Muscle of leg (tissue), 16 donors: ENCODE measurements at places on chromosomes 4 and X.

- no peak for DNase-seq
Measured at GRCh38 chrX:101219116-101219863, at the start of gene DRP2. Gene DRP2 (plus strand): TSS chrX:101219786. CDS start chrX:101231648, 11,862 bp downstream.

DNA sequence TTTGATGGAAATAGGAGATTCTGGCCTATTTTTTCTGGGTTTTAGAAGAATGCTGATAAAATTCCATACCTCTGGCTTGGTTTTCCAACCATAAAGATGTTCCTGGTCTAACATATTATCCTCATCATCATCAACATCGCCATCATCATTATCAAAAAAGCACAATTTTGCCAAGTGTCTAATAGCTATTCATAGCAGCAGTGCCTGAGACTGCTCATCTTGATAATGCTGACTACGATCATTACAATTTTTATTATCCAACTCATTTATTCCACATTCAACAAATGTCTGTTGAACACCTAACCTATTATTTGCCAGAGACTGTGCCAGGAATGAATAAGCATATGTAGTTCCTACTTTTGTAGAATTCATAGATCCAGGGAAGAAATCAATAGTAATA is 303.5 kb upstream of the GATB start:
- DNase-seq = no peak

DNA sequence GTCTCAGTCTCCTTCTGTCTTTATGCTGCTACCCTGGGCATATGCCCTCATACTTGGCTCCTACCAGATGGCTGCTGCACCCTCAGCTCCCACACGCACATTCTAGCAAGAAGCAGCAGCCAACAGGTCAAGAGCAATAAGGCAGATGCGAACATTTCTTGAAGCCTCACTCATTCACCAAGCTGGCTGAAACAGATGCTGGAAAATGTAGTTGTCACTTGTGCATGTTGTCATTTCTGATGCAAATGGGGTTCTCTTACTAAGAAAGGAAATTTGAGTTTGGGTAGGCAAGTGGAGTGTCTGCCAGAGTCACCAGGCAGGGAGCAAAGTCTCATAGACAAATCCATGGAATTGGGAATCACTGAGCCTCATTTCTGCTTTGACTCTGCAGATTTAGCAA is 57.4 kb upstream of the SORBS2 start:
- no peak for DNase-seq

- no peak for DNase-seq
Measured at GRCh38 chr4:145308598-145308997, 128.2 kb upstream of the OTUD4 start.

- no peak for DNase-seq
Measured at GRCh38 chrX:102684772-102685520, 27.3 kb upstream of the GPRASP2 start.

GRCh38 chr4:153547520-153547919 is 81.4 kb downstream of the TMEM131L start:
- no peak for DNase-seq

- DNase-seq = peak; percentile 64
Measured at GRCh38 chrX:131617182-131617581, 73.3 kb downstream of the OR13H1 start.

- peak; percentile 52 for DNase-seq
Measured at GRCh38 chrX:133391111-133391510, 24.2 kb downstream of the GPC4 start.

DNA sequence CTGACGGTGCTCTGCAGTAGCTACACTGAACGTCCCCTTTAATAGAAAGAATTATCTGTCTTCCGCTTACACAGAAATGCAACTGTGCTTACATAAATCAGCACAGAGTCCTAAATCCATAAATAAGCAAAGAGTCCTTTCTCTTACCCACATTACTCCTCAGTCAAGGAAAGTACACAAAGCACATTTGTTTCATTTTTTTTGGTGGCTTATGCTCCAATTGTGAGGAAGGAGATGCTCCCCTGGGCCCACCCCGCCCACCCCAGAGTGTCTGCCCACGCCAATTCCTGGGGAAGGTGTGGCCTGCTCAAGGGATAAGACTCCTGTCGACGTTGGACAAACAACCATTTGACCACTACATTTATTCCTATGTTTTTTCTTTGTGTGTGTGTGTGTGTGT is 53.8 kb downstream of the CPLX1 start:
- no peak for DNase-seq

DNA sequence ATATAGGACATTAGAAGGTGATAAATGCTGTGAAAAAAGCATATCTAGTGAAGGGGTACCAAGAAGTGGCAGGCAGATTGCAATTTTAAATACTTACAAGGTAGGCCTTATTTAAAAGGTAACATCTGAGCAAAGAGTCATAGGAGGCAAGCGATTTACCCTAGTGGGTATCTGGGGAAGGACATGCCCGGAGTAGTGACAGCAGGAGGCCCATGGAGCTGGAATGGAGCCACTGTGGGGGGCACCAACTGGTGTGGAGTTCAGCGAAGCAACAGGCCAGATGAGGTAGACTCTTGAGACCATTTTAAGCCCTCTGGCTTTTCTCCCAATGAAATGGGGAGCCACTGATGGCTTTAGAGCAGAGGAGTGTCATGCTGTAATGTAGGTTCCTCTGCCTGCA is 37.3 kb downstream of the SEC24D start:
- no peak for DNase-seq

DNA sequence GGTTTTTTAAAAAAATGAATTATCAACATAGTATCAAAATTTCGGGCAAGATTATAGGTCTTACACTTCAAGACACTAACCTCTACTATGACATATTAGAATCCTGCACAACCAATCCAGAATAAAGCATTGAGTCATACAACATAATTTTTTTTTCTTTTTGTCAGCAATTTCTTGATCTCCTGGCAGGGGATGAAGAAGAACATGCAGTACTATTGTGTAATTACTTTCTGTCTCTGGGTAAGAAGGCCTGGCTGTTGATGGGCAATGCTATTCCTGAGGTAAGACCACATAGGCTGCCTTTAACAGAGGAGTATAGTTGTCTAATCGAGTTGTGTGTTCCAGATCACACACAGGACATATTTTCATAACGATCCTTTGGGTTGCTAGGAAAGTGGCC is 67.5 kb downstream of the FBXL5 start:
- no peak for DNase-seq

DNA sequence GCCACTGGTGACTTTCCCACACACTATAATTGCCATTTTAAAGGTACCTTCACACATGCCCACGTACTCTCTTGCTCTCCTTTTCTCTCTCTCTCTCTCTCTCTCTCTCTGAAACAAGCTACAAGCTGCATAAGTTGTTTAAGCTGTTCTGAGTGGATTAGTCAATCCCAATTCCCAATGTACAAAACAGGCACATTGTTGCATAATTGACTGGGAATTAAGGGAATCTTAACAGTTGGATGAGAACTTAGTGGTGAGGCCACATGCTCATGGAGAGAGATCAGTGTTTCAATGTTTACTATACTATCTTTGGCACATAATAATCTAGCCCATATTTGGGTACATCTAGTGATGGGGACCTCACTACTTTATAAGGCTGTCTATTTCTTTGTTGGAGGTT is 123.3 kb downstream of the ARHGEF9 start:
- no peak for DNase-seq

- DNase-seq = peak; percentile 12
Measured at GRCh38 chrX:151402719-151403390, 5.8 kb downstream of the VMA21 start.

GRCh38 chr4:168942985-168943384 is 67.1 kb downstream of the CBR4 start:
- no peak for DNase-seq

GRCh38 chrX:13015536-13016236 is 28.7 kb downstream of the FAM9C start:
- peak; percentile 63 for DNase-seq

- DNase-seq = peak; percentile 79
Measured at GRCh38 chr4:30716158-30716557, 4.0 kb upstream of the PCDH7 start.

DNA sequence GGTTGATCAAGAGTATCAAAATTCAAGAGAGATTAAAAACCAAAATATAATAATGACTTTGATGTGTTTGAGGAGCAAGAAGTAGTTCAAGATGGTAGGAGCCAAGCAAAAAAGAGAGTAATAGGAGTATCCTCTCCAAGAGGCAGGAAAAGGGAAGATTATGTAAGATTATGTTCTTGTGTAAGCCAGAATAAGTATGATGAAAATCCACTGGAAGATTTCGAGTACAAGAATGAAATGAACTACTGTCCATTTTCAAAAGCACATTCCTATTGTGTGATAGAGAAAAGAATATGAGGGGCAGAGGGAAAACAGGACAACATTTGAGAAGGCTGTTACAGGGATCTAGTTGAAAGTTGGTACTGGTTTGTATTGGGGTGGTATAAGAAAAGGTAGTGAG is 659.6 kb upstream of the INTU start:
- no peak for DNase-seq

GRCh38 chrX:15507005-15507404 is 6.4 kb downstream of the BMX start:
- DNase-seq = no peak

- DNase-seq = no peak
Measured at GRCh38 chr4:47907089-47907646, 7.2 kb downstream of the NFXL1 start.

DNA sequence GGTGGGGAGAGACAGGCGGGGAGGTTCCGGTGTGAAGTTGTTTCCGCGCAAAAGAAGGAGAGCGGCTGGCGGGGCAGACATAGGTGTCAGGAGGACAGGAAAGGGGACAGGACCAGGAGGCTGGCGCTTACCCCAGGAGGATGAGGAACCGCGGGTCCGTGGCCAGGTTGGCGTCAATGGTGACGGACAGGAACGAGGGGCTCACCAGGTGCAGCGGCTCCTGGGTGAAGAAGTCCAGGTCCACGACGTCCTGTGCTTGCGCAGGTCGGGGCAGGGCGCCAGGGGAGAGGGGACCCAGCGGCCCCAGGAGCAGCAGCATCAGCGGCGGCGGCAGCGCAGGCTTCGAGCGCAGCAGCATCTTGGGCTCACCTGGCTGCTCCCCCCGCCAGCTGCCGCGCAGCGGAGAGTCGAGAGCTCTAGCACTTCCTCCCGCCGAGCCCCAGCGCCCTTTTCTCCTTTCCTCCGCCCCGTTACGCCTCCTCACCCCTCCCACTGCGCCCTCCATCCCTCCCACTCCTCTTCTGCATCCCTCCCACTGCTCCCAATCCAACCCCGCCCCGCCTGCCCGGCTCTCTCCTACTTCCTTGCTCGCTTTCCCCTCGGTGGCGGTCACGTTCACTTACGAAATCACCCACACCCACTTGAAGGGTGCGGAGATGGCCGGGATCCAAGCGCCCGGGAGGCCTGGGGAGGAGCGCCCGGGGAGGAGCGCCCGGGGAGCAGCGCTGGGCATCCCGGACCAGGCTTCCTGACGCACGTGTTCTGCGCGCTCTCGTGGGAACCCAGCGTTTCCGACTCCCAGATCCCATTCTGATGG is at the start of gene HPSE:
TSS of gene HPSE (minus strand) at position 424 of the 817 bp plus-strand sequence. CDS start at position 358, 66 bp downstream.
- peak; percentile 71 for DNase-seq

DNA sequence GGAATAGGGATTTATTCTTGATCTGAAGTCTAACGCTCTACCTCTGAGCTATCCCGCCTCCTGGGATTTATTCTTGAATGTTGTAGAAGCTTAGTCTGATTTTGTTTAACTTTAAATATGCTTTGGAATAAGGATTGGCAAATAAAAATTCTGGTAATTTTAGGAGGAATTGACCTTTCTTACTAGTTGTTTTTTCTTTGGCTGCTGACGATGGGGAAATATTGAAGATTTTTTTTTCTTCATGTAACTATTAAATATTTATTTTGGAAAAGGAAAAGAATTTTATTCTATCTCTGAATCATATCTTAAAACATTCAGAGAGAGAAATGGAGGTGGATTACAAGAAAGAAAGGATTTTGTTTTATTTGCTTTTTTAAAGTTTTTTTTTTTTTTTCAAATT is 122.9 kb downstream of the PDLIM5 start:
- DNase-seq = no peak

GRCh38 chrX:133594156-133594555 is 178.9 kb upstream of the GPC4 start:
- DNase-seq = no peak

GRCh38 chrX:23737413-23737812 is 5.7 kb downstream of the ACOT9 start:
- no peak for DNase-seq

DNA sequence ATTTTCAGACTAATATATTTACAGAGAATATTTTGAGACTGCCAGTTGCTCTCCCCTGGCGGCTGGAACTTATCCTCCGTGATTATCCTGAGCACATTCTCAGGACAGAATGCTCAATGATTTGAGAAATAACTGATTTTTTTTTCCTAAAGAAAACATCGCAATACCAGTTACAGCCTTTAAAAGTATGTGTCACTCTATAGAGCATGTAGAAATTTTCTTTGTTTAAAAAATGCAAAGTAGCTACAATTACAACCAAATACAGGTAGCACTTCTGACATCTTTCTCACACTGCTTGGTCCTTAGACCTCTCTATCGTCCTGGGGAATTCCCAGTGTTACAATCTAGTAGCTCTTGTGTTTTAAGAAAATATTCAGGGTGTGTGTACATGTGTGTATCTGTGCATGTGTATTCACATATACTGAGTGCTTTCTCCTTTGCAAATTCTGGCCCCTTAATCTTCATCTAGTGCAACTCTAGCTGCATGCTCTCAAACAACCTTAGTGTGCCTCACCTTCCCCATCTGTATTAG is 13.8 kb downstream of the APBB2 start:
- DNase-seq = no peak

- peak; percentile 60 for DNase-seq
Measured at GRCh38 chrX:22122510-22122909, 90.4 kb downstream of the PHEX start.

DNA sequence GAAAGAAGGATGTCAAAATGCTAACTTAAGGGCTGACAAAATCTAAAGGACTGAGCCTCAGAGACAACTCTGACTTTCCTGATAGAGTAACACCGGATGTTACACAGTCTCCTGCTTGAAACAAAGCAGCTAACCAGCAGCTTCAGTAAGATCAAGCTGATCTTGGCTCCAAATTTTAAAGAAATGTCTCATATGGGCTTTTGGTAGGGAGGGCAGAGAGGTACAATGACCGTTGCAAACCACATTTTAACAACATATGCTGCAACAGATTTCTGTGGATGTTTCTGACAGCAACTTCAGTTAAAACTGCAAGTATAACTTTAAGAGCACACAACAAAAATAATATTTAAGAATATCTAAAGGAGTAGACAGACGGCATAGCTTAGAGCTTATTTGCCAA is 9.1 kb downstream of the RPGR start:
- DNase-seq = no peak

DNA sequence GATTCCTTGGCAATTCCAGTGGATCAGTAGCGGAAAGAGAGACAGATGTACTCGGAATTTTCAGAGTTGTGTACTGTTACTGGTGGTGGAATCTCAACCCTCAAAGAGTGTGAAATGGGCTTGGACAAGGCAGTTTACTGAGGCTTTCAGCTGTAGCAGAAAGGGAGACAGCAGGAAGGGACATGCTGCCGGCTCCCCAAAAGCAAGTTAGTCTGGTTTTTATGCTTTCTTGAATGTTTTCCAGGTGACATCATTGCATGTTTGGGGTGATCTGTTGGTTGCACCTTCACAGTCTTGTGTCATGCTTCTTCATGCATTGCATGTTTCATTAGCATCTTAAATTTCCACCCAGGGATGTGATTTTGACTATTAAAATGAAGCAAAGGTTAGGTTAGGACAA is 1282.2 kb downstream of the ADGRL3 start:
- no peak for DNase-seq
